ENCODE measurements at places on chromosomes 13 and 19.

DNA sequence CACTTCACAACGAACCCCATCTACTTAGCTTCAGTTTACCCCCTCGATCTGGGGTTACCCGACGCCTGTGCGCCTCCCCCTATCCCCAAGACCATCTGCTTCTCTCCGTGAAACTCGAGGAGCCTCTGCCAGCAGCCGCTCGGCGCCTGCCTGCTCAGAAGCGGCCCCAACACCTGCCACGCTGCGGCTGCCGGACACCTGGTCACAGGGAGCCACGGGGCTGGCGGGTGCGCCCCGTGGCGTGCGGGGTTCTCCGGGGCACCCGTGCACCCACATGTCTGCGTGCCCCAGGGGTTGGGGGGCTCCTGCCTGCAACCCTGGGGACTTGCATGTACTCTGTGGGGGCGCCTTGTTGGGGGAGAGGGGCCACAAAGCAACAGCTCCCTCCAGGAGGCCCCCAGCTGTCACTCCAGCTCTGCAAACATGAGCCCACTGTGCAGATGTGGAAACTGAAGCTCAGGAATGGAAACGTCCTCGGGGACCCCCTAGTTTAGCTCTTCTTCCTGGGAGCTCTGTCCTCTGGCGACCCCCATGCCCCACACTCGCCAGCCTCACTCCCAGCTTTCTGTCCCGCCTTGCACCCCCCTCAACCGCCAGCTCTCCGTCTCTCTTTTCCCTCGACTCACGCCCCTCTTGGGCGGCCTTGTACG is 7.0 kb upstream of the SEMA6B start:
- no peak for DNase-seq

DNA sequence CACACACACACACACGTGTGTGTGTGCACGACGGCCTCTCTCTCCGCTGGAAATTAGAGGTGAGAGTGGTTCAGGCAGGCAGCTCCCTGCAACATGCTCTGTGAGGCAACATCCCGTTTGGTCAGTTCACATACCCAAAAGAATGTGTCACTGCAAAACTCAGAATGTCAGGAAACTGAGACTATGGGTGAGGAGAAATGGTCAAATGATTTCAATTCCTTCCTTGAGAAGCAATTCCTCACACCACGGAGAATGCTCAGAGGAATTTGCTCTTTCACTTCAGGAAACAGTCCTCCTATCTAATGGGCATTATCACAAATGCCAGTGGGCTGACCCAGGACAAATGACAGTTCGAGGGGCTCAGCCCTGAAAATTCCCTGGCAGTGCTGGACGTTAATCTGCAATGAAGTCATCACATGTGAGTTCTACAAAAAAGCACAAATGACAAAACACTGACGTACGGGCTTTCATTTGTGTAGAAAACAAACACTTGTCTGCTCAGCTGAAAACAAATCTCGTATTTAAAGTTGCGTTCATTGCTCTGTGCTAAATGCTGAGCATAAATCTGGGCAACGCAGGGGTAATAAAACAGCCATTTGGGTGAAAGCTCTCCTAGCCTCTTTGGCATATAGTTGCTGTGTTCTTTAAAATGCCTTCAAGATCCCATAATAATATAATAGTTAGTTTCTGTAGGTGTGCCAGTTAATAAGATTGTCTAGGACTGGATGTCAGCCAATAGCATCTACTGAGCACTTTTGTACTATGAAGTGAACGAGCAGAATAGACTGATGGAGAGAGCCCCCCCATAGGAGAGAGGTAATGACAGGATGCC is 18.6 kb upstream of the LATS2 start:
- no peak for DNase-seq

- no peak for DNase-seq
Observed at GRCh38 chr13:32802159-32802558, 214.1 kb upstream of the KL start.

DNA sequence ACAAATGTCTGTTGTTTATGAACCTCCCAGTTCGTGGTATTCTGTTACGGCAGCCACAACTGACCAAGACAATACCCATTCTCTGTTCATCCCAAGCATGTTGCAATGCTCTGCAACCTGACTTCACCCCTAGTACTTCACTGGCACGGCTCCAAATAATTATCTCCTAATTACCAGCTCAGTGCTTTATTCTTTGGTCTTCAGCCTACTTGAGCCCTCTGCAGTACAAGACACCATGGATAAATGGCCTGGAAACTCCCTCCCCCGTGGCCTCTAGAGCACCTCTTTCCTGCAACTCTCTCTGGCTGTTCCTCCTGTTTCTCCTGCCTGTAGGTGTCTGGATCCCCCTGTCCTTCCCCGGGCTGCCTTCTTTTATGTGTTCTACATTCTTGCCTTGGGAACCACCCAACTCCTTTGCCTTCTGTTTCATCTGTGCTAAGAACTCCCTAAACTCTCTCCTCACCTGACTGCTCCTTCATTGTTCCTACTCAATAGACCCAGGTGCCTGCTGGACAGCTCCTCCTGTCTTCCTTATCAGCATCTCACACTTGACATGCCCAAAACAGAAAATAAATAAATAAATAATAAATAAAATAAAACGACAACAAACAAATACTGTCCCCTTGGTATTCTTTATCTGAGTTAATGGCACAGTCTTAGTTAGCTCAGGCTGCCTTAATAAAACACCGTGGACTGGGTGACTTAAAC is 200.4 kb upstream of the IPO5 start:
- no peak for DNase-seq

DNA sequence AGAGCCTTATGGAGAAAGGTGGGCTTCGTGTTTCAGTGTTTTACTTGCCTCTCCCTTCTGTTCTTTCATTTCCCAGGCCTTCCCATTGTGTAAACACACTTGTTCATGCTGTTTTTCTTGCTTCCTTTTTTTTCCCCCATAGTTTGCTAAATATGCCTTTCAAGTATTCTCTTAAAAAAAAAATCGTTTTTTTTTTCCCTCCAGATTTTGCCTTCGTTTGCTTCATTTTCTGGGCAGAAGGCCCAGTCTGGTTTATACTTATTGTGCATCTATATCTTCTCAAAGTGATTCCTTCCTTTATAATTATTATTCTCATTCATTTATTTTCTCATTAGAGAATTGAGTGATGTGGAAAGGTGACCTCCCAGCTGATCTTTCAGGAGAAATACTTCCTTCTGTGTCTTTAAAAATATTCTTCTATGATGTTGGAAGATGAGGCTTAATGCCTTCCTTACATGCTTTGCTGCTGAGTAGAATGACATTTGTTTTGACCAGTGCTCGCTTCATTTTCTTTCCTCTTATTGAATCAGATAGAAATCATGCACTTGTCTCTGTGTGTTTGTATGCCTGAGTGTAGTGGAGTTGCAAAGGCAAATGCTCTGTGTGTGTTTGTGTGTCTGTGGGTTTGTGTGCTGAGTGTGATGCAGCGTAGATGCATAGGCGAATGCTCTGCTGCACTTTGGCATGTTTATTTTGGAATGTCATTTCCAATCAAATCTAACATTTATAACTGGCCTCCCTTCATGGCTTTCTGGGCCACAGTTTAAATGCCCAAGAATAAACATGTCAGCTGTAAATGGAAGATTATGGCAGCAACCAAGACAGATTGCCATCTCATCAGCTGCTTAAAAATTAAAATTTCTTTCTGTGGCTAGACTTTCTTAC is 591.4 kb downstream of the FGF9 start:
- no peak for DNase-seq

DNA sequence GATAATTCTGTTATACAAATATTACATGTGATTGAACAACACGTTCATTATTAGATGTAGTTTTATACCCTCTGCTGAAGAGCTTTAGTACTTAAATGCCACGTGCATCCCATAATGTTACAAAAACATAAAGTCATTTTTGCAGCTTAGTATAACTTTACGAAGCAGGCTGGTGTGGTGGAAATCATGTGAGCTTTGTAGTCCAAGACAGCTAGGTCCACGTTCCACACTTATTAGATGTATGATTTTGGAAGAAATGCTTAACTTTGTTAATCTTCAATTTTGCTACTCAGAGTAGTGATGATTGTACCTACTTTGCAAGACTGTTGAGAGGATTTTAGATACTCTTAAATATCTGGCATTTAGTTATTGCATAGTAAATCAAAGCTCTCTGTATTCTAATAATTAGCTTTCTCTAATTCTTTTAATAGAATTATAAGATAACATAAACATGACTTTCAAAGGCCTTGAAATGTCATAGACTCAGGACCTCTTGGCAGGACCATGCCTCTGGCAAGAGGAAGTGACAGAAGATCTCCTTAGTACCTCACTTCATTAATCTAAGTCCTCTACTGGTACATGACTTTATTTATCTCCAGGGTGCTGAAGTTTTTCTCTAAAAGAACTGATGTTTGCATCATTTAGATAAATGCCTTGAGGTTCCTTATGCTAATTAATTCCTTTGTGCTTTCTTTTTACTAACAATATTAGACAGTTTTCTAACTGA is 153.7 kb downstream of the PCDH20 start:
- no peak for DNase-seq

GRCh38 chr13:20923272-20923671 is 20.7 kb upstream of the XPO4 start:
- no peak for DNase-seq

GRCh38 chr19:37333457-37333856 is 37.4 kb upstream of the ZNF527 start:
- DNase-seq, result no peak

DNA sequence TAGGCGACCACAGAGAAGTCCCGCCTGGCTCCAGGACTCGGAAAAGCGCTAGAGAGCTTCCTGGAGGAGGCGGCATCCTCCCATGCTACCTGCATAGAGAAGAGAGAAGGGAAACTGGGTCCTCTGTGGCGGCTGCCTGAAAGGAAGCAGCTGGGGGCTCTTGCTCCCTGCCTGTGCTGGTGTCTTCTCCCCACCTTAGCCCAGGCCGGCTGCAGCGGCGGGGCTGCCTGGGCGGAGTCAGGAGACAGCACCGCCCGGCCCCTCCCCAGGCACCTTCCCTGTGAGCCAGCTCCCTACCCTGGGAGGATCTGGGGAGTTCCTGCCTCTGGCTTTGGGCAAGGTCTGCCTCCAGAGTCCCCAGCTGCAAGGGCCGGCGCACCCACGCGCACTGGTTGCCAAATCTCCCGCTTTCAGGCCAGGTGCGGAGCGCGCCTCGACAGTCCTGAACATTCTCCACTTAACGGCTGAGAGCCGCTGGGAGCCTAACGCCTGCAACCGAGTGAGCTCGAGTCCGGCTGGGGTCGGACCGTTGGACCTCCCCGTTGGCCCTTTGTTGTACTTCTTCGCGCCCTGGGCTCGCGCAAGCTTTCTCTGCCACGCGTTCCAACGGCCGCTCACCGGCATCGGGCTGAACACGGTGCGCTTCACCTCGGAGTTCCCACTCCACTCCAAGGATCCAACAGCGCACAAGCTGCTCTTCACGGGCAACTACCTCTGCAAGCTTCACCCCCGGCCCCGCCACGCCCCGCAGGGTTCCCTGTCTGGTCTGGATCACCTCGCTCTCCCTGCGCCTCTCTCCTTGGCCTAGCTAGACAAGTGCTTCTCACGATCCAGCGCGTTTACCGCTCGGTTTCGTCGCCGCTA is 21.8 kb upstream of the ZNF30 start:
- DNase-seq, result no peak

- DNase-seq, result no peak
Observed at GRCh38 chr13:22594041-22594440, 586.7 kb upstream of the SGCG start.

- no peak for DNase-seq
Observed at GRCh38 chr19:3697671-3698385, 2.4 kb downstream of the PIP5K1C start.

GRCh38 chr19:24159707-24160106 is 72.7 kb downstream of the ZNF254 start:
- no peak for DNase-seq

DNA sequence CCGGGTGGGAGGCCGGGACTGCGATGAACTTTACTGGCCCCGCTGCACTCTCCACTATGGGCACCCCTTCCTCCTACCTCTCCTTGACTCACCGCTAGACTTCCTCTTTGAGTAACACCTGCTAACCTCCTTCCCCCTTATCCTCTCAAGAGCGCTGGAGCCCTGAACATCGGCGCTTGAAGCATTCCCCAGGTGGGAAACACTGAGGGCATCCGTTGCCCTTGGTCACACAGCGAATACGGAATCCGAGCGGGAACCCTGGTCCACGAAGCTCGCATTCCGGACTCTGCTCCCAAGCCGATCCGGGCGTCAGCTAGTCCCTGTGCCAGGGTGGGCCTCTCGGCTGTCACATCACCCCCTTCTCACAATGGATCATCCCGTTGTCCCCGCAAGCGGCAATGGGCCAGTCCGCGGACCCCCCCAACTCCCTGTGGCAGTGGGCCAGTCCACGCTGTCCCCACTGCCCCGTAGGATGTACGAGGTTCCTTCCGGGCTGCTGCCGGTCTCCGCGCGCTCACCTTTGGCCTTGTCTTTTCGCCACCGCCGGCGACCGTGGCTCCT is 4.2 kb downstream of the LIPE start:
- DNase-seq, result no peak

- no peak for DNase-seq
Observed at GRCh38 chr13:111116856-111117255, 1.7 kb downstream of the ARHGEF7 start.

GRCh38 chr19:6412447-6413091 is 12.0 kb downstream of the KHSRP start:
- DNase-seq, result no peak

DNA sequence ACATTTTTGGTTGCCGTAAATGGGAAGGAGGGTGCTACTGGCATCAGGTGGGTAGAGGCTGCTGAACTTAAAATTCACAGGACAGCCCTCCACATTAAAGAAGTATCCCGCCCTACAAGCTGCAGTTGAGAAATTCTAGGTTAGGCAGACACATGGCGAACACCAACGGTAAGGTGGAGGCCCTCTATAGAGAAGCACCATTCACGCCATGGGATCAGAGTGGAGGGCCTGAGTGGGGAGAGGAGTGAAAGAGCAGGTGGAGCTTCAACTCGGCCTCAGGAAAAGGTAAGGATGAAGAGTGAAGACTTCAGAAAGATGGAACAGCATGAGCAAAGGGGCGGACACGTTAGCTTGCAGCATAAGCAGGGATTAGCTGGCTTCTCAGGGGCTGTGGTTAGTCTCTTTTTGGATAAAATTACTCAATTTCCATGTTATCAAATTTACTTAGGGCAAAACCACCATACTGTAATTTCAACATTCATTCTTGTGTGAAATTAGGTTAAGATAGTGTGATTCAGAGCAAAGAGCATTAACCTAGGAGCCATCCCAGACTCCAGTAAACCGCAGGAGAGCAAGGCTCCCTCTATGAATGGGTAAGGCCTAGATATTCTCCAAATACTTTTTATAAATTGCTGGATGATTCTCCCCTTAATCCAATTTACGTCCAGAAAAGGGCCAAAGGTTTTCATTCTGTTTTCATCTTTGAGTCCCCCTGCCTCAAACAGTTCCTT is 1.2 kb downstream of the EEF1AKMT1 start:
- no peak for DNase-seq

DNA sequence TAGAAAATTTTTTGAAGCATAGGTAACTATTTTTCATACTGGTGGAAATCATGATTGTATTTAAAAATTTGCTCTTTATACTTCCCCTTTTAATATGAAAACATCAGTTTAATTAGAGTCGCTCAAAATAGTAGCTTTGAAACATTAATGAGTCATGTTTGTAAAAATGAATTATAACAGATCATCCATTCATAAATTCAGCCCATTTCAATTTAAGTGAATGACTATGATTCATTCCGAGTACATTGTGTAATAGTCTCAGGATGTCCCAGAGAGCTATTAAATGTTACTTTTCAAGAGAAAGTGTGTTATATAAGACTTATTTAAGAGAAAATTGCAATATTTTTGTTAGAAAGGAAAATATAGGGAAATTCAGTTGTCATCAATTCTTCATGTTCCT is 111.0 kb downstream of the FNDC3A start:
- DNase-seq, result no peak

GRCh38 chr19:45499196-45500180 is 1.2 kb downstream of the PPM1N start:
- DNase-seq, result no peak
